ENCODE measurements at places on chromosomes 6 and 20. TPM values are rescaled to one million over a fixed set of nuclear protein-coding genes. Genes with fewer than 3 reads are reported as not detected.
A peak's percentile ranks its signal among the peaks of the same experiment; 100 is the strongest.

- H3K36me3 ChIP-seq, result no peaks in the 10 kb centered on the region
- H3K27me3 ChIP-seq, result no peaks in the 10 kb centered on the region
- no peak overlapping the region for H3K4me3 ChIP-seq
- no peak for DNase-seq
- no peak overlapping the region for H3K27ac ChIP-seq
These were observed 313.2 kb downstream of the HIVEP2 start for GRCh38 chr6:142631517-142632385.

GRCh38 chr20:24977797-24978196, 14.8 kb downstream of the APMAP start:
- no peak overlapping the region for H3K4me3 ChIP-seq
- H3K36me3 ChIP-seq, result peaks cover 29% of the 10 kb centered on the region
- H3K4me1 ChIP-seq, result peaks cover 4% of the 10 kb centered on the region
- no peak overlapping the region for H3K27ac ChIP-seq
- no peak for DNase-seq

- no peaks in the 10 kb centered on the region for H3K36me3 ChIP-seq
- no peak for DNase-seq
- H3K27ac ChIP-seq, result no peak overlapping the region
- no peaks in the 10 kb centered on the region for H3K4me1 ChIP-seq
- no peaks in the 10 kb centered on the region for H3K27me3 ChIP-seq
These were observed 290.4 kb downstream of the EYS start for GRCh38 chr6:65416621-65417020.

Gene ZFAND3
- 33.0 TPM for total RNA-seq

DNA sequence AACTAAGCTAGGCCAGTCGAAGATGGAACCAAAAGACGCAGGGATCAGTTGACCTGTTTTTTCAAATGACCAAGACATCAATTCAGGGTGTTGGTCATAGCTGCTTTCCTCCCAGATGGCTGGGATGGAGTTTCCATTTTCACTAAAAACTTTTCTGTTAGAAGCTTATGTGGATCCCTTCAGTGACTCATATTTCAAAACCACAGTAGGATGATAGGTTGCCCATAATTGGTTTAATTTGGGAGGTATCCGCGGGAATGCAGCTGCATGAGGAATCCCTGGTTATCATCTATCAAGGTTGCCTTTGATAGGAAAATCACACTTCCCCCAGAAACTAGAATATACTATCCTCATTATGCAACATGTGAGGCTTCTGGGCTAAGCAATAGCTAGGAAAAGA, 150.9 kb upstream of the MLIP start:
- H3K4me3 ChIP-seq, result no peak overlapping the region
- no peaks in the 10 kb centered on the region for H3K36me3 ChIP-seq
- no peak for DNase-seq
- H3K27ac ChIP-seq, result no peak overlapping the region

DNA sequence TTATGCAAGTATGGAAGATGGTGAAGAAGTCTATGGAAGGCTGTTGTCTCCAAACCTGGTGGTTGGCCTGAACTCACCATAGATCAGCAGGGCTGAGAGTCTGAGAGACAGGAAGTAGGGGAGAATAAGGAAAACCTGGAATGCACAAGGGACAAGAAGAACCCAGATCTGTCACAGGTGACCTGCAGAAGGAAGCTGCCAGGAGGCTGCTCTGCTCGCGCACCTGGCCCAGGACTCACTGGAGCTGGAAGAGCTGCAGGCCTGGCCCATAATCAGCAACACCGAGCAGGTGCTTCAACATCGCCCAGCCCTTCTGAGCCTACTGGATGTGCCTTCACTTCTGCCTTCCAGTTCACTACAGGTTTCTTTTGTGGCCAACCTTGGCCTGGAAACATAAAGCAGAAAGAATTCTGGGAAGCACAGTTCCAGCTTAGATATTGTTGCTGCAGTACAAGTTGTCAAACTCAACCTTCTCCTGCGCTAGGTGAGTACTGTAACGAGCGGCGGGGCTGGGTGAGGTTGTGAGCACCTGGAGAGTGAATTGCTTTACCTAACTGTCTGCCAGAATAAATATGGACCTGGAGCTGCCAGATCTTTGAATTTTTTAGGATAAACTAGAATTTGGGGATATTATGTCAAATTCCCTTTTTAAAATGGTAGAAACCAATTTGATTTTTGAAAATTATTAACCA, 82.4 kb downstream of the CDH26 start:
- DNase-seq, result no peak
- H3K27me3 ChIP-seq, result no peaks in the 10 kb centered on the region
- no peak overlapping the region for H3K4me3 ChIP-seq
- H3K36me3 ChIP-seq, result no peaks in the 10 kb centered on the region
- H3K4me1 ChIP-seq, result no peaks in the 10 kb centered on the region

Gene GABRR1
- total RNA-seq, result not detected

GRCh38 chr6:133501675-133502270, 260.6 kb downstream of the EYA4 start:
- H3K27ac ChIP-seq, result no peak overlapping the region
- H3K36me3 ChIP-seq, result no peaks in the 10 kb centered on the region
- H3K4me1 ChIP-seq, result no peaks in the 10 kb centered on the region
- no peaks in the 10 kb centered on the region for H3K27me3 ChIP-seq

- H3K27me3 ChIP-seq, result no peaks in the 10 kb centered on the region
- no peaks in the 10 kb centered on the region for H3K36me3 ChIP-seq
- no peak overlapping the region for H3K4me3 ChIP-seq
- H3K27ac ChIP-seq, result no peak overlapping the region
- peaks cover 14% of the 10 kb centered on the region for H3K4me1 ChIP-seq
- no peak for DNase-seq
These were observed 3.9 kb upstream of the EDEM2 start for GRCh38 chr20:35150846-35151579.

Gene ZNF311
- 0.33 TPM for total RNA-seq

Gene ANKEF1
- 5.0 TPM for total RNA-seq

GRCh38 chr6:105431226-105431625, 28.3 kb upstream of the PREP start:
- no peak overlapping the region for H3K4me3 ChIP-seq
- DNase-seq, result peak; percentile 38
- no peak overlapping the region for H3K27ac ChIP-seq
- no peaks in the 10 kb centered on the region for H3K36me3 ChIP-seq
- H3K27me3 ChIP-seq, result no peaks in the 10 kb centered on the region

DNA sequence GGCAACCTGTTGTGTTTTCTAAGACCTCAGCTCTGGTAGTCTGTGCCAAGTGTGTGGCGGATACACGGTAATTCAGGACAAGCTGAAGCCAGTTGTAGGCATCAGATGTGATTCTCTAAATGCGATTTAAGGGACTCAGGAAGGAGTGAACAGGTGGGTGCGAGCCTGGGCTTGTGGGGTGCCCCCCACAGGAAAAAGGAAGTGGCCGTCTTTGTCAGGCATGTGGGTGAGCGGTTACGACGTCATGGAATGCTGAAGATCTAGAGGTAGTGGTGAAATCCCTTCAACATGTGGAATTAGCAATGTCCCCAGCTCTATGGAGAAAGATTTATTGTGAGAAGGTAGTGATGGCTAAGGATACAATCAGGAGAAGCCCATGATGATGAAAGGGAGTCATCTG, 95.1 kb upstream of the EXOC2 start:
- H3K27me3 ChIP-seq, result peaks cover 6% of the 10 kb centered on the region
- no peak for DNase-seq
- H3K36me3 ChIP-seq, result no peaks in the 10 kb centered on the region
- H3K27ac ChIP-seq, result no peak overlapping the region
- H3K4me3 ChIP-seq, result no peak overlapping the region

DNA sequence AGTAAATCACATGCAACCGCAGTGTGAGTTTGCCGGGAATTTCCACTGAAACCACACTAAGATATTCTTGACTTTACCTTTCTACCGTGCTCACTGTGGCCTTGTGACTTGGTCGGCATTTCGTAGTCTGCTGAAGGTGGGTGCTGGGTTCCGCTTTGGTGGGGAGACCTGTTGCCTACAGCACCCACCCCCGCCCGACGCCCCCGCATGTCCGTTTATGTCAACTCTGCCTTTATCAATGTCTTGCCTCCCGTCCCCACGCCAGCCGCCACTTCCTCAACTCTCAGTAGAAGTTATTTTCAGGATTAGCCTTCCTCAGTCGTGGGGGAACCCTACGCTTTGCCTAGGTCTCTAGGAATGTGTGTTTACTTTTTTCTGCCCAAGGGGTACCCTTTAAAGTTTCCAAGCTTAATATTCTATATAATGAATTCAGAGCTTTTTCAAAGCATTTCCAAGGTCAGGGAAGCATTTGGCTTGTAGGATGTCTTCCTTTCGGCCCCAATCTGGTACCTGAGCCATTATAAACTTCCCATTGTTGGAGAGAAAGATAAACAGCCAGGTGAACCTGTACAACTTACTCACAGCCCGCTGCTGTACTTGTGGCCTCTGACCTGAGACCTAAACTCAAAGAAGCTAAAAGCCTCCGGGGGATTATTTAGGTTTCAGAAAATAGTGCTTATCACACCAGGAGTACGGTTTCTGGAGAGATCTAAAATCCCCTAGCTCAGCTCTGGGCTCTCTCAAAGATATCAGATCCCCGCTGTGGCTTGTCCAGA, 54.2 kb downstream of the TBC1D7 start:
- no peaks in the 10 kb centered on the region for H3K36me3 ChIP-seq
- H3K4me3 ChIP-seq, result peak overlapping the region; percentile 45
- H3K27ac ChIP-seq, result no peak overlapping the region

Gene LRRN4
- not detected for total RNA-seq

Gene SLC22A16
- not detected for total RNA-seq

Gene PDE10A
- not detected for total RNA-seq

Gene FABP7
- total RNA-seq, result not detected

Gene PDYN
- not detected for total RNA-seq

- H3K27me3 ChIP-seq, result no peaks in the 10 kb centered on the region
- DNase-seq, result peak; percentile 33
- no peak overlapping the region for H3K4me3 ChIP-seq
- no peak overlapping the region for H3K27ac ChIP-seq
- H3K36me3 ChIP-seq, result no peaks in the 10 kb centered on the region
These were observed 511.2 kb upstream of the JARID2 start for GRCh38 chr6:14734416-14735340.

GRCh38 chr6:126937426-126937825, 181.0 kb upstream of the RSPO3 start:
- H3K36me3 ChIP-seq, result no peaks in the 10 kb centered on the region
- no peaks in the 10 kb centered on the region for H3K4me1 ChIP-seq
- DNase-seq, result no peak
- no peak overlapping the region for H3K27ac ChIP-seq
- no peak overlapping the region for H3K4me3 ChIP-seq

GRCh38 chr6:117540670-117541069, 58.2 kb downstream of the DCBLD1 start:
- DNase-seq, result no peak
- H3K27ac ChIP-seq, result no peak overlapping the region
- H3K36me3 ChIP-seq, result no peaks in the 10 kb centered on the region
- H3K4me3 ChIP-seq, result no peak overlapping the region
- H3K27me3 ChIP-seq, result no peaks in the 10 kb centered on the region

Gene IYD
- not detected for total RNA-seq

Measured in CD4-positive, alpha-beta memory T cell (primary cell).